Caco-2 (cell line): ENCODE measurements at places on chromosomes 1 and 21.

- DNase-seq = no peak
These were observed 13.5 kb downstream of the ASAP3 start for GRCh38 chr1:23470282-23471070.

DNA sequence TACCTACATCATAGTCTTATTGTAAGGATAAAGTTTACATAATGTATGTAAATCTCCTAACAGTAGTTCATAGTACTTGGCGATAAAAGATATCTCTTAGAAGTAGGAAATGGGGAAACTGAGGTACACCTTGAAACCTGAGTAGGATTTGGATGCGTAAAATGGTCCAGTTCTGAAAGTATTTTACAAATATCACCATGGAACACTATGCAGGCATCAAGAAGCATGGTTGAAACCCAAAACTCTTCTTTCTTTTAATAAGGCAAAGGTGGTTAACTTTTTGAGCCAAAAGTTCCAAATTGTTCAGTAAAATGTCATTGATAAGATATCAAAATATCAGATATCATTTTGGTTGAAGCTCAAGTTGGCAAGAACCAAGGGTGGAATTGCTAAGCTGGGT lies 46.0 kb downstream of the ROR1 start:
- DNase-seq = no peak

DNA sequence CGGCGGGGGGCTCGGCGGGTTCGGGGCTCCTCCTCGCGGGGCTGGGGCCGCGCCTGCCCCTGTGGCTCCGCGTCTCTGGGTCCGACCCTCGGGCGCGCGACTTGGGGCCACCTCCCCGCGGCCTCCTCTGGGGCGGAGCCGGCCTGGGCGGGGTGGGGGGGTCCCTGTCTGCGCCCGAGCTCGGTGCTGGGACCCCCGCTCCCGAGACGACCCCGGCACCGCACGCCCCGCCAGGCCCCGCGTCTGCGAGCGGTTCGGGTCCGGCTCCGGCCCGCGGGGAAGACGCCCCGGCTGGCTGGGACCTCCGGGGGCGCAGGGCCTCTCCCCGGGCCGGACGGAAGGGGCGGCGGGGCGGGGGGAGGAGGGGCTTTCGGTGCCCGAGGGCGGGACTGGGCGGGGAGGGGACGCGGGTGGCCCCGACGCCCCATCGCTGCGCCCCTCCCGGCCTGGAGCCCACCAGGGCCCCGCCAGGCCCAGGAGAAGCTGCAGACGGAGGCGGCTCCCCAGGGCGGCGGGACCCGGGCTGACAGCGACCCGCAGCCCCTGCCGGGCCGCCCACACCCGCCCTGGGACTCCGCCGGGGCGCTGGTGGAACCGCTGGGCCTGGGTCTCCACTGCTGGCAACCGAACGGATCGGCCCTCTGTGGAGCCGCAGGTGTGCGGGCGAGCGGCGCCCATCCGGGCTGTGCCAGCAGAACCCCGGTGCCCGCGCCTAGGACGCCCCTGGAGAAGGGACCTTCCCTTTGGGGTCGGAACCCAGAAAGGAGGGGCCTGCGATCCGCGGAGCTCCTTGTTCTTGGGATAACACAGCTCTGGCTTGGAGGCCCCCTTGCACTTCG lies 610 bp downstream of the COL6A2 start:
- peak; percentile 19 for DNase-seq

DNA sequence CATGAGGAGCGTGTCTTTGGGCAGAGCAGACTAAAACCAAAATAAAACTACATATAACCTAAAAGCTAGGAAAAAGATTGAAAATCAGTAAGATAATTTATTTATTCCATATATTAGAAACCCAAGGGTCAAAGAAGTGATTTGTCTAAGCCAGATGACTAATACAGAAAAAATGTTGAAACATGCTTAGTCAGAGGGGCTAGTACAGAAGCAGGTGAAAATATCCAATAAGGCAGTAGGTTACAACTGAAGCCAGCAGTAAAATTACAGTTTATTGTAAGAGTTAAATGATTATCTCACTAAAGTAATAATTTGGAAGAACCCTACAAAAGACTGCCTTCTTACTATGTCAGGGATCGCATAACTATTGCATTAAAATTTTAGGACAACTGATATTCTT lies 1190.9 kb upstream of the PRMT6 start:
- DNase-seq = no peak

DNA sequence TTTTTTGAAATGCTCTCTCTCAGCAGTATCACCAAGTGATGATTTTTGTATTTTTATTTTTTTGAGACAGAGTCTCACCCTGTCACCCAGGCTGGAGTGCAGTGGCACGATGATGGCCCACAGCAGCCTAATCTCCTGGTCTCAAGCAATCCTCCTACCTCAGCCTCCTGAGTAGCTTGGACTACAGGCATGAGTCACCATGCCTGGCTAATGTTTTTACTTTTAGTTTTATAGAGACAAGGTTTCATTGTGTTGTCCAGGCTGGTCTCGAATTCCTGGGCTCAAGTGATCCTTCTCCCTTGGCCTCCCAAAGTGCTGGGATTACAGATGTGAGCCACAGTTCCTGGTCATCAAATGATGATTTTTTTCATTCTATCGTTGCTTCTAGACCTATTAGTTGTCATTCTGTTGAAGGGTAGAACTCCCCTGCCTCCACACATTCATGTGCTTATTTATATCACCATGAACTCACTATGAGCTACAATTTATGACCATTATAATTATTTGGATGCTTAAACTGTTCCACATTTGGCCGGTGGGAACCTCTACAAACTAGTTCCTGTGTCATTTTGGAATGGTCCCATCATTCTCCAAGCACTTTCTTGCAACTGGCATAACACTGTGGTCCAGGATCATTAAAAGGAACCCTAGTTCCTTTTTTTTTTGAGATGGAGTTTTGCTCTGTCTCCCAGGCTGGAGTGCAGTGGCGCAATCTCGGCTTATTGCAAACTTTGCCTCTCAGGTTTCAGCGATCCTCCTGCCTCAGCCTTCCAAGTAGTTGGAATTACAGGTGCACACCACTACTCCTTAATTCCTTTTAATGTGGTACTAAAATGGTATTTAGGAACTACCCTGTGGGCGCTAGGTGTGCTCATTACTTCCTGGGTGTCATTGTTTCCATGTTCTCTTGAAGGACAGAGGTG lies 20.2 kb upstream of the TOR3A start:
- no peak for DNase-seq

DNA sequence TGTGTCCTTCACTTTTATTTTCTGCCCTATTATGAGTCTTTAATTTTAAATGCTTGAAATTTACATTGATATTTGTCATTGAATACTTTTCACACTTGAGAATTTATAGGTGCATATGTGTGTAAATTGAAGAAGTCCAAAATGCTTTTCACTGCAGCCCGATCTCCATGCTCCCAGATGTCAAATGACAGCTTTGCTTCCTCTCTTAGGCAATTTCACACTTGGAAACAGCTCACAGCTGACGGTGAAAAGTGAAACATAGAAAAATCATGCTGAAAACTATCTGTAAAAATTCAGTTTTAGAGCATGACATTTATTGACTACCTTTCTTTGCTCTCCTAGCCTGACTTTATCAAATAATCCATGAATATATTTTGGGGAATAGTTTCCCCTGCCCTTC lies 196.0 kb downstream of the RPS6KC1 start:
- DNase-seq = no peak

DNA sequence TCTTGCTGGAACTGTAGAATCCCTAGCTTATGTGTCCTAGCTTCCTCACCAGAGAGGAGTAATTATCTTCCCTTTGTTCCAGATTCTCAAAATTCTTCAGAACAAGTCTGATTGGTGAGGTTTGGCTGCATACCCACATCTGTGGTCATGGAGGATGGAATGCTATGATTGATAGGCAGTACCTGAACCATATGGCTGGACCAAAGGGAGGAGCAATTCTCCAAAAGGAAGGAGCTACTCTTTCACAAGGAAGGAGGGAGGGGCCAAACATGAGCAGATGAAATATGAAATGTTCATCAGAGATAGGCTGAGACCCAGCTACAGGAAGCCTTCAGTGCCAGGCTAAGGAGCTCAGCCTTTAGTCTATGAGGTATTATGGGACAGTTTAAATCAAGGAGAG lies 5.0 kb upstream of the RNF19B start:
- DNase-seq = no peak

GRCh38 chr1:26283279-26283853 lies 3.5 kb downstream of the SH3BGRL3 start:
- DNase-seq = no peak

DNA sequence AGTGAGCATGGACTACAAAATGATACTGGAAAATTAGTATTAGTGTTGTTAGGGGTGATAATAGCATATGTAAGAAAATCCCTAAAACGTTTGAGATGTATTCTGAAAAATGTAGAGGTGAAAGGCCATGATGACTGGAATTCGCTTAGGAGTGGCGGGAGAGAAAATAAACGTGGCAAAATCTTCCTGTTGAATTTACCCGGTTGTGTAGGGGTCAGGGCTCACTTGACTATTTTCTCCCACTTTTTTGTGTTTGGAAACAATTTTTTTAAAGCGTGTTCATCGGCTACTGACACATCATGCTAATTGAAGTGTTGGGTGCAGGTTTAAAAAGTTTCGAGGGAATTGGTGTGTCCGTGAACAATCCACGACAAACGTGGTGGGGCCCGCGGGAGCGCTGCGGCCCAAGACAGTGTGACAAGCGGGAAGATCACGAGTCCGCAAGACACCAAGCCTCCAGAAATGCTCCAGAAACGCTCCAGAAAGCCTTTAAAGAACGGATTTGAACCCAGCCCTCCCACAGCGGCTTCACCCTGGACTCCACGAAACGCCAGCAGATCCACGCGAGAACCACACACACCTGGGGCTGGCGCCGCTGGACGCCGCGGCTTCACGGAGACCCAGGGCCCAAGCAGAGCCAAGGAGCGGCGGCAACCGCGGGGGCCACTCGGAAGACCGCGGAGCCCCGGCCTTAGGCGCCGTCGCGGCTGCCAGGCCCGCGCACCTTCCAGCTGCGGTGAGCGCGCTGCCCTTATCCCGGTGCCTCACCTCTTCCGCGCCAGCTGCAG lies 573 bp downstream of the PSMG1 start:
- no peak for DNase-seq

- DNase-seq = no peak
These were observed 149.9 kb downstream of the MRPL39 start for GRCh38 chr21:25457411-25457810.

- no peak for DNase-seq
These were observed 250.0 kb downstream of the SPATA17 start for GRCh38 chr1:217881131-217881543.

- DNase-seq = no peak
These were observed 194.2 kb downstream of the SIPA1L2 start for GRCh38 chr1:232435729-232436128.

DNA sequence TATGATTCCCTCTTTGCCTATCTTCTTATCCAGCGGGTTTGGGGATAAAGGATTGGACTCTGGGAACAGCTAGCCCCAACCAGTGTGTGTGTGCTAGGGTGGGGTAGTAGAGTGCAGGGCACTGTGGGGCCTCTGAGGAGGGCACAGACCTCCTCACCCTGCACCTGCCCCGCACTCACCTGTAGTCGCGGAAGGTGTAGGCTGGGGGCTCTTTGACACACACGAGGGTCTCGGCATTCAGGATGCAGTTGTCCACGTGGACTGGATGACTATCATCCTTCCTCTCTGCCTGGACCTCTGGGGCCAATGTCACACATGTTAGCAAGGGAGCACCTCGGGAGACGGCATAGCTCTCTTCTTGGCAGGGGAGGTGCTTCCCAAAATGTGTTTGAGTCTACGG lies 8.0 kb upstream of the CLDN19 start:
- DNase-seq = no peak

GRCh38 chr1:10508511-10508951 lies 33.8 kb downstream of the PEX14 start:
- DNase-seq = peak; percentile 81
